ENCODE measurements at places on chromosomes 1 and 21. TPM values are rescaled to one million over a fixed set of nuclear protein-coding genes. Genes with fewer than 3 reads are reported as not detected.

DNA sequence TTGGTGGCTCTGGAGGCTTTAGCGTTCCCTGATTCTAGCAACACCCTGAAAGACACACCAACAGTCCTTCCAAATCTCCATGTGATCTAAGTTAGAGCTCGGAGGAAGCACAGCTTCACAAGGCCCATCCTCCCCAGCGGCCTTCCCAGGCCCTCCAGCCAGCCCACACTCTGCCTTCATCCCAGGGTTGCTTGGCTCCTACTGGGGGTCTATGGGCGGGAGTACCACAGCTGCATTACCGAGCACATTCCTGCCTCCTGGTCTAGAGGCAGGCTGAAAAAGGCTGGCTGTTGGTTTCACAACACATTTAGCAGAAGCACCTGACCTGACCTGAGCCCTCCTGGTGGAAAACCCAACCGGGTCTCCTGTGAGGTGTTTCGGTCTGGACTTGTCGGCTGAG lies 54.7 kb upstream of the TRIM67 start:
- DNase-seq = no peak

- no peak for DNase-seq
Measured at GRCh38 chr1:111236379-111236778, 8.9 kb downstream of the CHI3L2 start.

- no peak for DNase-seq
Measured at GRCh38 chr1:221543529-221544120, 198.3 kb downstream of the DUSP10 start.

DNA sequence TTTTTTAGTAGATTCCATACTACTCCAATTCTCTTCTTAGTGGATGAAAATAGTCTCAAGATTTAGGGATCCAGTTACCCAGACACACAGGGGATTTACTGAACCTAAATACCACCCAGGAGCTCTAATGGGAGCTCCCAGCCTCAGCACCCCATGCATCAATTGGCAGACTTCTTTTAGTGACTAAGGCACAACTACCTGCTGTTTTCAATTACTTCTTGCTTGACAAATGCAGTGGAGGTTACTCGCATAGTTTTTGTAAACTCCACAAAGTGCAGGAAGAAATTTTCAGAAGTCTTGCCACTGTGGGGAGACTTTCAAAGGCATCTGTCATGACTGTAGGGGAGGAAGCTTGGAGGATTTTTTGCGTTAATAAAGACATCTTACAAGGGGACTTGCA lies 35.5 kb upstream of the MAP10 start:
- no peak for DNase-seq

DNA sequence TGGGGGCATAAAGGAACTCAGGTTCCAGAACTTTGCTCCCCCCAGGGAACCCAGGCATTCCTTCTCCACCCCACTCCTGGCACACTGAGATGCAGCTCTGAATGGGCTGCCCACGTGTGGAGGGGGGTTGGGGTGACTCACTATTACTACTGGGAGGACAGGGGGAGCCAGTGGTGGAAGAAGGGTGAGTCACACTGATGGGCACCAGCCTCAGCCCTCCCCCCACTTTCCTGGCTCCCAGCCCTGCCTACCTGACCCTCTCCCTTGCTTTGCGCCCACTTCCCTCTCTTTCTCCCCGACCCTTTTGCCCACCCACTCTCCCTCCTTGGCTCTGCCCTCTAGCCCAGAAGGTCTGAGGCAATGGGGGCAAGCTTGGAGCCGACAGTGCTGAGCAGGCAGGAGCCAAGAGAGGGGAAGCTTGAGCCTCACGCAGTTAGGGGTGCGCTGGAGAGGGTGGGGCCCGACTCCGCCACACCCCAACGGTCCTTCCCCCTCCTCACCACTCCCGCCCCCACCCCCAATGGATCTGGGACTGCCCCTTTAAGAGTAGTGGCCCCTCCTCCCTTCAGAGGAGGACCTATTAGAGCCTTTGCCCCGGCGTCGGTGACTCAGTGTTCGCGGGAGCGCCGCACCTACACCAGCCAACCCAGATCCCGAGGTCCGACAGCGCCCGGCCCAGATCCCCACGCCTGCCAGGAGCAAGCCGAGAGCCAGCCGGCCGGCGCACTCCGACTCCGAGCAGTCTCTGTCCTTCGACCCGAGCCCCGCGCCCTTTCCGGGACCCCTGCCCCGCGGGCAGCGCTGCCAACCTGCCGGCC lies at the start of gene LMNA:
Gene LMNA (plus strand): TSS at position 611 of the 818 bp plus-strand sequence. CDS start 208 bp downstream, outside the sequence.
- peak; percentile 94 for DNase-seq

DNA sequence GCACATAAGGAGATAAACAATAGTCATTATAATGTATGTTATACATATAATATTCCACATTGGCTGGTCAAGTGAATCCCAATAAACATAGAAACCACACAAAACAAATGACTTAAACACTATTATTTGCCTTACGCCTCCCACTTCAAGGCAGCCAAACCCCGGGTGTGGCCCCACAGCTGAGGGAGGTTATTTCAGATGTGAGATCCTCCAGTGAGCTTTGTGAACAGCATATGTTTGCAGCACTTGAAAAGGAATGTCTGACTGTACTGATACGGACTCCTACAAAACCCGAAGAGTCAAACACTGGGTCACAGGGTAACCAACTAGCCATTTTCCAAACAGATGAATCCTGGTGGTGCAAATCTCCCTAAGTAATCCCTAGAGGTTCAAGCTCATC lies 27.1 kb upstream of the DISP1 start:
- no peak for DNase-seq

GRCh38 chr1:109500941-109501381 lies 7.1 kb downstream of the CYB561D1 start:
- DNase-seq = no peak

Gene GPATCH2
- 5.3 TPM for total RNA-seq

Gene LIPI
- not detected for total RNA-seq
